ENCODE measurements at places on chromosomes 13 and 19. TPM values are rescaled to one million over a fixed set of nuclear protein-coding genes. Genes with fewer than 3 reads are reported as not detected.
A peak's percentile ranks its signal among the peaks of the same experiment; 100 is the strongest.

- DNase-seq = peak; percentile 72
Measured at GRCh38 chr19:45498411-45499195, at the start of gene PPM1N. PPM1N (plus strand) TSS chr19:45498443; CDS start chr19:45498473, 30 bp downstream.

Gene HIF3A
- total RNA-seq = not detected

GRCh38 chr19:35222373-35223015 is 6.0 kb downstream of the FAM187B start:
- peak; percentile 13 for DNase-seq

DNA sequence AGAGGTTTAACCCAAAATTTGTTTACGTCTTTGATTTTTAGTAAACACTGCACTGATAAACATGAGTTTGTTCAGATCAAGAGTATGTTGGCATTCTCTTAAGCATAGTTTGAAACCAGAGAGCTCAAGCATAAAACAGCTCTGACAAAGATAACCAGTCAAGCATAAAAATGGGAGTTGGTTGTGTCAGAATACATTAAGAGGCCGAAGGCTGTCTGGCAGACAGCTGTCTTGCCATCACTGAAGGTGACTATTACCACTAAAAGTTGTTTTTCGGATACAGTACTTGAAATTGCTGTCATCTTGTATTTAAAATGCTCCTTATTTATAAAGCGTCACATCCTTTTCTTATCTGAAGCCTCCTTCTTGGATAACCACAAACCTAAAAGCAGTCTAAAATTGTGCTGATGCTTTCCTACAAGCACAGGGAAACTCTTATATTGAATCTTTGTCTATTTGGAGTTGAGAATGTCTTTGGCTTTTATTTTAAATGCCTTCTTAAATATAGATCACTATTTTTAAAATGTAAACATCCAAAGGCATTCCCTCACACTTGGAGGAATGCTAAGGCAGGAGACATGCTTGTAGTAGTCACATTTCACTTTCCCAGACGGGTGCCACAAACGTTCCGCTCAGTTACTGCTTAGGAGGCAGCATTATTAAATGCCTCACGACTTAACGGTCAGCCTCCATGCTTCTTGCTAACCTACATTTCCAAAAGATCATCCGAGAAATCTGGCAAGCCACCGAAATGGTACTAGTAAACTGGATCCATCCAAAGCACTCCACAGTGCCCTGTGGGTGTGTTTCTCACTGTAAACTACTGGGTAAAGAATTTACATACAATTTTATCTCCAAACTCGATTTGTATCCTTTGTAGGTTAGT is 1.5 kb downstream of the SMAD9 start:
- no peak for DNase-seq

- DNase-seq = no peak
Measured at GRCh38 chr13:39816936-39817335, 161.5 kb downstream of the COG6 start.

GRCh38 chr13:38688674-38689073 is 1.8 kb downstream of the FREM2 start:
- no peak for DNase-seq

DNA sequence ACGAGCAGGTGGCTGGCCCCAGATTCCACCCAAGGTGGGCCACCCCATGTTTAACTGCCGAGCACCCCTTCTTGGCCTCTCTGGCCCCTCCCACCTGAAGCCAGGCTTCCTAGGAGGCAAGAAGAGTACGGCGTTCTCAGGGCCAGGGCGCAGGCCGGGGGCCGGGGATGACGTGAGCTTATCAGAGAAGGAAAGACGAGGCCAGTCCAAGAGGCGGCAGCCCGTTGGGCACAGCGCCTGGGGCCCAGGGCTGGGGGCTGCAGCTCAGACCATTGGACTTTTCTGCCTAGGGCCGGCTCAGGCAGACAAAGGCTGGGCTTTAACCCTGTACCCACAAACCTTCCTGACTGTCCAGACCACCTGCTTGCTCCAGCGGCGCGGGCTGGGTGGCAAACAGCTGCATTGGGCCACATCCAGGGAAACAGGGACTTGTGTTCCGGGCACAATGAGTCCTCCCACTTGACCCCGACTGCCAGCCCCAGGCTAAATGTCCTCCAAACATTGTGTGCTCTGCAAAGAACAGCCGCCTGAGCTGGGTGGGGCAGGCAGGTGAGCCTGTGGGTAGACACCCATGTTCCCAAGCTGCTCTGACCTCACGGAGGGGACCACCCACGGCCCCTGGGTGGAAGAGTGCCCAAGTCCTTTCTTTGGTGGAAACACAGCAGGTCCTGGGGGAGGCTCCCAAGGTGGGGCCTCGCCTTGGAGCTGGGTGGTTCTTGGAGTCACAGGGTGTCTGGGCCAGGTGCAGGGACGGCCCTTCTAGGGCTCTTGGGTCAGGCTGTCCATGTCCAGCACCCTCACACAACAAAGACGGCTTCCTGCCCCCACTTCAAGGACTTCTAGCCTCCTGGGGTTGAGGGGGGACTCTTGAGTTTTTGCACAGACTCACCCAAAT is 21.9 kb downstream of the COMP start:
- no peak for DNase-seq

- no peak for DNase-seq
Measured at GRCh38 chr19:5407356-5407755, 47.9 kb upstream of the ZNRF4 start.

DNA sequence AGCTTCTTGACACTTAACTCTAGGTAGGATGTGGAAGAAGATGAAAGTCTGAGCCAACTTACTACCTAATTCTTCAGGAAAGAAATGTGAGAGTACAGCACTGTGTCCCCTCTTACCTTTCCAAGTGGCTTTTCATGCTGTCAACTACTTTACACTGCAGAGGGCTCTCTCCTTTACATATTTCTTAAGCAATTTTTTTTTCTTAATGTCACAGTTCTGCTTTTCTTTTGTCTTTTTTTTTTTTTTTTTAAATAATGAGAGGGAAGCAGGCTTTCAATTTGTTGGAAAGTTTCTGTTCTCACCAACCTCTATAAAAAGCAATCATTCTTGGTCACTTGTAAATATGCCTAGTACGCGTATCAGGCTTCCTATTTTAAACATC is 212.7 kb upstream of the MIR17HG start:
- DNase-seq = no peak

Gene HSH2D
- 110 TPM for total RNA-seq

Gene HCST
- total RNA-seq = 204 TPM

- DNase-seq = no peak
Measured at GRCh38 chr19:21396121-21396520, 812 bp upstream of the ZNF493 start.
